ENCODE measurements at places on chromosomes 1 and 21.
A peak's percentile ranks its signal among the peaks of the same experiment; 100 is the strongest.

DNA sequence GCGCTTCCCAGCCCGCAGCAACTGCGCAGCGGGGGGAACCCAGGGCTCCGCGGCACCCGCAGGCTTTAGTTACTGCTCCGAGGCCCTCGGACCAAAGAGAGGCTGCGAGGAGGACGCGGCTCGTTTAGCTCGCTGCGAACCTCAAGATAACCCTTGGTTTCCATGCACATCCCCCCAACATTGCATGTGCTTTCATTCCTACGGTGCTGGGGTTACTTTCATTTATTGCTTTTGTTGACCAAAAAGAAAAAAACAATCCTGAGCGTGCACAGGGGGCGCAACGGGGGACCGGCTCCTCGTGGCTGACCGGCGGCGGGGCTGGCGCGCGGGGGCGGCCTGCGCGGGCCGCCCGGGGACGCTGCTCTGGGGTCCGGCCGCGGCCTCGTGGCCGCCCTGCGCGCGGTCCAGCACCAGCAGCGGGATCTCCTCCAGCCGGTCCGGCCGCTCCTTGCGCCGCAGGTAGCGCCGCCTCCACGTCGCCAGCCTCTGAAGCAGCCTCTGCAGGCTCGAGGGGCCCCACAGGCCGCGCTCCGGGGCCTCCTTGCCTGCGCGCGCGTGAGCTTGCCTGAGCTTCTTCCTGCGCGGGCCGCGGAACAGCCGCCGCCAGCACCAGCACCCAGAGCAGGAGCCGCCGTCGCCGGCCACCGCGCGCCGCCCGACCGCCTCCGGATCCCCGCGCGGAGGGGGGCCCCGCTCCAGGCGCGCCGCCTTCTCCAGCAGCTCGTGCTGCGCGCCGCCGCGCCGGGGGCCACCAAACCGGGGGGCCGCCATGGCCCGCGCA lies 77.4 kb downstream of the DESI2 start:
- peak; percentile 43 for DNase-seq

DNA sequence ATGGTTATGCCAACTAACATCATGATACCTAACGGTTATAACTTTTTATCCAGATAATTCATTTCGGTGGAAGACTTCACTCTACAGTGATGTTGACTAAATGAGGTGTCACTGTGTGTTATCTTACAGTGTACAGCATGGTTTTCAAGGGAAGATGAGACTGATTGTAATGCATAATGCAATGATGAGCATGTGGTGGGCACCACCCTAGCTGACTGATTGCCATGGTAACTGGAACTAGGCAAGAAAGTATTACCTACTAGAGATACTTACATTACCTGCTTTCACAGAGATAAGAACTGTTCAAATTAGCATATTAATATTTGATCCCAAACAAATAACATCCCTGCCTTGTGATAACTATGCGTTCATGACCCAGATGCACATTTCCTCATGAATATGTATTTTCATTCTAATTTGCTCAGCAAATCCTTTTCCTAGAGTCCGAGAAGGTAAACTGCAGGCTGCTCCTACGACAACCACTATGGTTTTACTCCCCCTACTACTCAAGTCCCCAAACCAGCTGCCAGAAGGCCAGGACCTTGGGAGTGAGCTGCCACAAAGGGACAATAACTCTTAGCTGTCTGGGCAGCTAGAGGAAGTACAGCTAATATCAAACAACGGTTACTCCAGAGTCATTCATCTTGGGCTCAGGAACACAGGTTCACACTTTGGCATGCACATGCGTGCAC lies 29.2 kb downstream of the TRABD2B start:
- DNase-seq = no peak

DNA sequence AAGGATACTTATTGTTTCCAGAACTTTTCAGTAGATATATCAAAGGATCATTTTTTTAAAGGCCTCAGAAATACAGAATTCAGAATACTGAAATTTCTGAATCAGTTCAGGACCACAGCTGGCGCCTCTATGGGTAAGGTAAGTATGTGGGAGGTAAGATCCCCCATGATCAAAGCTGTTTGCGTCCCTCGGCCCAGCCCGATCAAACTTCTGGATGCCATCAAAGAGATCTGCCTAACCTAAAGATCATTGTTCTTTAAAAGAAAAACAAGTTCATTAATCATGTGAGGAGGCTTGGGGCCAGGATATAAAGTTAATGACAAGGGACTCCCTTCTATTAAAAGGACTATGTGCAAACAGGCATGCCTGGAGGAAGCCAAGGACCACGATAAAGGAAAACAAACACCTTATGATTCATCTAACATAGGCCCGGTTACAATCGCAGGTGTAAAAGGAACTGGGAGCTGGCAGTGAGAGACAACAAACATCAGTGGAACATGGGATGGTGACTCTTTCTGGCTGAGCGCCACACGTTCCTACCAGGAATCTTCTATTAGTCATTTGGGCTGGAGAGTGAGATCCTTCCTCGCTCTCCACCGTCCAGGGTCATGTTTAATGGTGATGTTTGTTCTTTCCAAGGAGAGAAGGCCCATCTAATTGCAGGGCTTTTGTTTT lies 2.8 kb upstream of the BACE2 start:
- DNase-seq = no peak

- no peak for DNase-seq
Measured at GRCh38 chr1:204977318-204977717, 65.7 kb upstream of the CNTN2 start.

GRCh38 chr1:170881268-170882265 lies 53.8 kb upstream of the MROH9 start:
- DNase-seq = no peak

- peak; percentile 54 for DNase-seq
Measured at GRCh38 chr1:176897350-176898236, 266.9 kb downstream of the ASTN1 start.

DNA sequence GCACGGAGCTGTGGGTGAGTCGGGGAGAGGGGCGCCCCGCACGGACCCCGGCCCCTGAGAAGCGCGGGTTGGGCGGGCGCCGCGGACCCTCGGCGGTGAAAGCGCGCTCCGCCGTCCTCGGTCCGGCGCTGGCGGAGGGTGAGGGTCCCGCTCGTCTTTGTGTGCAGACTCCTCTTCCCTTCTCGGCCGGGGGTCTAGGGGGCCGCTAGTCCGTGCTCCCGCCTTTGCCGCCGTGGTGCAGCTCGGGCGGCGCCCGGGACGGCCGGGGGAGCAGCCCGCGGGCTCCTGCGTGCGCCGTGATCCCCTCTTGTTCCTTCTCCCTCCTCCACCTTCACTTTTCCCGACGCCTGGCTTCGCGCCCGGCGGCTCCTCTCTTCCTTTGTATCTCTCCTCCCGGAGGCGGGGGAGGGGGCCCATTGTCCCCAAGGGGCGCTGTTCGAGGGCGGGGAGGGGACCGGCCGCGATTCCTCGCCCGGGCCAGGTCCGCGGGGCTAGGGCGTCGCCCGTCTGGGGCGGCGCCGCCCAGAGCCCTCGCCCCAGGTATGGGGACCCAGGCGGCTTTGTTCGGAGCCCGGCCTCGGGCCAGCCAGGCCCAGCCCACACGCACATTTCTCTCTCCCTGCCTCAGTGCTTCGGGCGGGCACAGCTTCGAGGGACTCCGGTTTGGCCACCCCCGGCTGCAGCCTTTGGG lies 519 bp downstream of the FNBP1L start:
- peak; percentile 62 for DNase-seq

DNA sequence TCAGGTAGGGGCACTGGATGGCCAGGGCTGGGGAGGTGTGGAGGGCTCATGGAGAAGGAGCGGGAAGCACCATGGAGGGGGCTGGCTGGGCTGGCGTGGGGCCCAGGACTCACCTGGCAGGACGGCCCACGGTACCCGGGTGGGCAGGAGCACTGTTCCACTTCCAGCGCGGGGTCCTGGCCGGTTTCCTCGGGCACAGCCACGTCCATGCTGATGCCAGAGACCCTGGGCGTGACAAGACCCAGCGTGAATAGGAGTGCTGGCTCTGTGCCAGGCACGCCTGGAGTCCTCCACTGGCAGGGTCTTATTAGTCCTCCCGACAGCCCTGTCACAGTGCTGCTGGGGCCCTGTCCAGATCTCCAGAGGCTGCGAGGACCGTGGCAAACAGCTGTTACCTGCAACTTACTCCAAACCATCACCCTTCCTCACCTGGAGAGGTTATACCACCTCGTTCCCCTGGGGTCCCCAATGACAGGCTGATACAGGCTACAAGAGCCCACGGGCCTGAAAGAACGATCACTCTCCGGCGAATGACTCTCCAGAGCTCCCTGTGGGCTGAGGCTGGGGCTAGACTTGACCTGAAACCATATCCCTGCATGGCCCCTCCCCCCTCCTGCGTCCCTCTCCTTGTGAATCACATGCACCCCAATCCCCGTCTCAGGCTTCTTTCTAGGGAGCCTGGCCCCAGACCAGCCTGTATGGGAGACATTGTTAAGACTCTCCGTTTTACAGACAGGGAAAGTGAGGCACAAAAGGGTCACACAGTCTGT lies 62.1 kb downstream of the HSPG2 start:
- no peak for DNase-seq

Data from HuH-7 (cell line).